ENCODE measurements at places on chromosomes 5 and 9.

GRCh38 chr5:166324372-166324771 is 1967.1 kb upstream of the WWC1 start:
- DNase-seq = no peak

DNA sequence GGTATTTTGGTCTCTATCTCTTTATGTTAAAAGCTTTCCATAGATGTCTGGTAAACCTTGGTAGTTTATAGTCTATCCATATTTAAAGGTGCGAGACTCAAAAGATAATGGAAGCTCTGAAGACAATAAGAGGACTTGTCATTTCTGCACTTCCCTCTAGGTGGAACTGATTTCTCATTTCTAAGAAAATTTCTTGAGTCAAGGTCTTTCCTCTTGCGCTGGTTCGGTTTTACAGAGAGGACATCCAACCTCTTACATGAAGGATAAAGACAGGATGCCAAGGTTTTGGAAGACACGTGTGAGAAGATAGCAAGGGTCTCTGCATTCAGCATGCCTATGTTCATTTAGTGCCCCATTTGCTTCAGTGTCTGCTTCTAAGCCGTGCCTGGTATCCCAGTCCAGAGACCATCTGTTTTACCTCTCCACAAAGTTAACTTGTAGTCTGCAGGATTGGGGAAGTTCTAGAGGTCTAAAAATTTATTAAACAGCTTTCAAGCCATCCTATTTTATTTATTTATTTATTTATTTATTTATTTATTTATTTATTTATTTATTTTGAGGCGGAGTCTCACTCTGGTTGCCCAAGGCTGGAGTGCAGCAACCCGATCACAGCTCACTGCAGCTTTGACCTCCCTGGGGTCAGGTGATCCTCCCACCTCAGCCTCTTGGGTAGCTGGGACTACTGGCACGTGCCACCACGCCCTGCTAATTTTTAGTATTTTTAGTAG is 41.6 kb downstream of the KIAA1191 start:
- DNase-seq = no peak

- no peak for DNase-seq
Observed at GRCh38 chr5:13749766-13750165, 194.7 kb downstream of the DNAH5 start.

DNA sequence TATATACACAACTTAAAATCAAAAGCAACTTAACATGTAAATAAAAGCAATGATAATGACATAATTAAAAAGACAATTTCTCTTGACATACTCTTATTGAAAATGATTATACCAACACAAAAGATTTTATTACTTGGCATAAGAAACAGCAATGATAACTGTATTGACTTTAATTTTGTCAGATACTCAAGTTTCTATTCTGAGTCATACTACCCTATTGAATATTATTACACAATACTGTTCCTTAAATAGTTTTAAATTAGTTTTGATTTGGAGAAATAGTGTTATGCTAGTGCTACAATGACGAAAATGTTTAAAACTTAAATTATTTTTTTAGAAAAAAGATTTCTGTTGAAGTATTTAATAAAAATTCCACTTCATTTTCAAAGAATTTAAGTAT is 1319.3 kb upstream of the C9orf72 start:
- no peak for DNase-seq

GRCh38 chr5:6554812-6555211 is 78.0 kb downstream of the NSUN2 start:
- no peak for DNase-seq

DNA sequence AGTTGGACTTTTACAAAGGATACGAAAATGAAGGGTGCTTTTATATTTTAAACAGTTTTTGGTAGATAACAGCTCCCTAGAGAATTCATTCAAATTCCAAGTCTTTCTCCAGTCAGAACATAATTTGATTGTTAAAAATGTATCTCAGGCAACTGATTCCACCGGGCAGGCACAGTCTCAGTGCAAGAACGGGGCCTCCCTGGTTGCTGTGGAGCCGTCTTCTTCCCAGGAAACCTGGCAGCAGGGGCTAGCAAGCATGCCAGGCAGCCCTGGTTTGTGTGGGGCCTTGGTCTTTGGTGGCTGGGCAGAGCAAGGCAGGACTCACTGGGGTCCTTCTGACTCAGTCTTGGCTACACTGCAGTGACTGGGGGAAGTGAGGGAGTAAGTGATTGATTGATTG is 143.5 kb downstream of the NXNL2 start:
- DNase-seq = peak; percentile 28

- no peak for DNase-seq
Observed at GRCh38 chr5:138661291-138661960, 86.2 kb upstream of the HSPA9 start.

DNA sequence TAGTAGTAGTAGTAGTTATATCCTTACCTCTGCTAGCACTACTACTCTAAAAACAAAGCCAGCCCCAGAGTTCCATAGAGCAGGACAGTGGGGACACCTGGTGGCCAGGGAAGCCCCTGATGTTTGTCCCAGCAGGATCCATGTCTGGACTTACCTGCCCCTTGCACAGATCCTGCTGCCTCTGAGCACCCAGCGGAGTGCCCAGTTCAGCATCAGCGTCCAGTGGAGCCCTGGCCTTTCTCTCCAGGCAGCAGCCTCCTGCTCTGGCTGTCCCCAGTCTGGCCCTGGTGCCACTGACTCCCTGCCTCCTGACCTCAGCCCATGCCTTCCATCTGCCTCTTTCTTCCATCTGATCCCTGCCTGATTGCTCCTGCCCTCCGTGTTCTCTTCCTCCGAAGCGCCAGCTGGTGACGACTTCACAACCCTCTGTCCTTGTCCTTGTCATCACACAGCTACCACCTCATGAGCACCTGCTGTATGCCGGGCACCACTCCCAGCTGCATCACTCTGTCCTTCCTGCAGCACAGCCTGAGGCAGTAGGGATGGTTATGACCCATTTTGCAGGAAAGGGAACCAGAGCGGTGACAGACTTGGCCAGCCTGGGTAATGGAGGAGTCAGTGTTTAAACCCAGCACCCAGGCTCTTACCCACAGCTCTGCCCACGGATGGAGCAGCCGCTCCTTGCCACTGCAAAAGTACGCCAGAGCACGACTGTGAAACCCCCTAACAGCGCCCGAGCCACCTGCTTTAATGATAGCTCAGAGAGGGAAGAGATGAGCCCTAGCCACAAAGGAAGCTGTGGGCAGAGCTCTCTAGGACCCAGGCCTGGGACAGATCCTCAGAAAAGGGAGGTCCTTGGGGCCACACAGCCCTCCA is 11.5 kb downstream of the SARDH start:
- peak; percentile 94 for DNase-seq

DNA sequence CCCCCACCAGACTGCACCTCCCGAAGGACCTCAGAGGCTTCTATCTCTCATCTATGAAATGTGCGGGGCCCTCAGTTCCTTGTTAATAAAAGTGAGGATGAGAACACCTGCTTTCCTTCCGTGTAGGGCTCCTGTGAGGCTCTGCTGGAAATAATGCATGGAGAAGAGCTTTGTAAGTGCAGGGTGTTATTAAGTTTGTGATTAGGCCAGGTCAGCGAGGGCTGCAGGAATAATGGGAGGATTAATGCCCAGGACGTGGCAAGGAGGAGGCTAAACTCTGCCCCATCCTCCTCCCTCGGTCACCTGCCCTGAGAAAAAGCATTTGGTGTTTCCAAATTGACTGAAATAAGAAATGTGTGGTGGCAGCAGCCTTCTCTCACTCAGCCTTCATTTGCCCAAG is 83.5 kb upstream of the HSPA9 start:
- DNase-seq = no peak

GRCh38 chr9:1031951-1032601 is 18.1 kb upstream of the DMRT2 start:
- no peak for DNase-seq

GRCh38 chr5:119470105-119470763 is 17.9 kb downstream of the HSD17B4 start:
- no peak for DNase-seq

DNA sequence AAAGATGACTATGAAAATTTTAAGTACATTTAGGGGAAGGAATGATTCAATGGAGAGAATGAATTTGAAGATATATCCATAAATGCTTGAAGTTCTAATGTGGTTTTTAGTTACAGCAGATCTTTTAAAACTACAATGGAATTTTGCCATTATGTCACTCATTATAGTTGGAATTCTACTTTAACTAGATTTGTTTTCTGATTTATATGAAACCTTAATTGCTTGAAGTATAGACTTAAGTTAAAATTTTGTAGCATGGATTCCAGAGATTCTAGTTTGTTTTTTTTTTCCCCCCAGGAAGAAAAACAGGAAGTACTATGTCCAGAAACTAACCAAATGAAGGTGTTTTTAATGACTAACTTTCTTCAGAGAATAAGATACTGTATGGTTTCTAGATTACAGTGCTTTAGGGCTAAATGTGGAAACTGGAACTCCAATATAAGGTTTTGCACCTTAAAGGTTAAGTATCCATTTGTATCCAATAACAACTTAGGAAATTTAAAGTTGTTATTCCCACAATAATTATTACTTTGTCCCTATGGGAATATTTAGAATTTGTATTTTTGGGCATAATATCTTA is 70.3 kb downstream of the ZSWIM6 start:
- DNase-seq = no peak

GRCh38 chr9:123129423-123129822 is 96.0 kb downstream of the GPR21 start:
- DNase-seq = no peak

GRCh38 chr9:89505911-89506310 is 8.0 kb upstream of the SEMA4D start:
- no peak for DNase-seq

DNA sequence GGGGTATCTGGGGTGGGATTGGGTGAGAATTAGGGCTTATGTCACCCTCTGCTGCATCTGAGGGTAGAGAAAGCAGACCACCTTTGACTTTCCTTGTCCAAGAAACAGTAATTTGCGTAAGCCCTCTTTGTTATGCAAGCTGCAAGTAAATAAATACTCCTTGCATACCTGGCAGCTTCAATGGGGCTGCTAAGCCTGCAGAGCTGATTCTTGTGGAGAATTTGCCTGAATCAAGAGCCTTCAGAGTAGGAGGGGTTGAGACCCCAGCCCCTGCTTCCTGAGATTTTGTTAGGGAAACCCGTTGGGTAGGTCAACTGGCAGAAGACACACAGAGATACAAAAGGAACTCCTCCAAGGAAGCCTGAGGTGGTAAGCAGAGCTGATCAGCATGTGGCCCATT is 515.1 kb downstream of the DMAC1 start:
- DNase-seq = no peak

- no peak for DNase-seq
Observed at GRCh38 chr5:154860765-154861164, 2.3 kb downstream of the CNOT8 start.

DNA sequence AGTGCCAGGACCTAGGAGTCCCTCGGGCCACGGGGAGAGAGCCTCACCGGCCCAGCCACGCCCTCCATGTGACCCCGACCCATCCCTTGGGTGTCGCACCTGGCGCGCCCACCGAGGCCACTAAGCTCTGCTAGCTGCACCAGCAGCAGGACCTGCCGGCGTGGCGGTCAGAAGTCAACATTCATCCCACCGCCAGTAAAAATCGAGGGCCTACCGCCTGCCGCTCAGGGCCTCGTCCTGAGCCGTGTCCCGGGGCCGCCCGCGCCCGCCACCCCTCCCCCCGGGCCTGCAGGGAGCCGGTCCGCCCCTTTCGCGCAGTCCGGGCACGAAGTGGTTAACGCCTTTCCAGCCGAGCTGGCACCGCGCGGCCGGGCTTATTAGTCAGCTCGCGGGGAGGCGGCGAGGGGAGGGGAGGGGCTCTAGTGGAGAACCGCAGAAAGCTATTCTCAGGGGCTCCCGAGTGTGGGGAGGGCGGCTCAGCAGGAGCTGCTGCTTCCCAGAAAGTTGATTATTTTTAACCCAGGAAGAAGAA is 124.4 kb downstream of the C9orf50 start:
- peak; percentile 99 for DNase-seq

DNA sequence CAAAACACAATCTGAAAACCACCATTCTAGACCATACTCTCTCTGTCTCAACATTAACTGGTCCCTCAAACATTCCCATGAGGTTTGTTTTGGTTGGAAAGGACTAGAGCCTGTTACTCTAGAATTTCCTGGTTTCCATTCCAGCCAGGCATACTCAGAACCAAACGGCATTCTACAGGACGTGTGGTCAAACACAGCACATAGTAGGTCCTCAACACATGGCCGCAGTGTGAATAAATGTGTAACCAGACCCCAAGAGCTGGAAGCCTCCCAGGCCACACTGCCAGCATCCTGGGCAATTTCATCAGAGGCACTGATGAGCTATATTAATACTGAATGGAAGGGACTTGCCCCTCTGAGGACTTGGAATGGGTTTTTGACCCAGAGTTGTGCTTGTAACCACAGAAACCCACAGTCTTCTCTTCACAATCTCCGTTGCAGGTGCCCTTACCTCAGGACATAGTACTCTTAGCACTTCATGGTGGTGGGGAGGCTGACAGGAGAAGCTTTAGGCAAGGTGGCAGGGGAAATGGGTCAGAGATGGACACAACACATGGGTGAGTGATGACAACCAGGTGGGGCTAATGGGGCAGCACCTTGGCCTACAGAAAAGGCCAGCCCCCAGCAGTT is 66.0 kb downstream of the ZNF366 start:
- no peak for DNase-seq

DNA sequence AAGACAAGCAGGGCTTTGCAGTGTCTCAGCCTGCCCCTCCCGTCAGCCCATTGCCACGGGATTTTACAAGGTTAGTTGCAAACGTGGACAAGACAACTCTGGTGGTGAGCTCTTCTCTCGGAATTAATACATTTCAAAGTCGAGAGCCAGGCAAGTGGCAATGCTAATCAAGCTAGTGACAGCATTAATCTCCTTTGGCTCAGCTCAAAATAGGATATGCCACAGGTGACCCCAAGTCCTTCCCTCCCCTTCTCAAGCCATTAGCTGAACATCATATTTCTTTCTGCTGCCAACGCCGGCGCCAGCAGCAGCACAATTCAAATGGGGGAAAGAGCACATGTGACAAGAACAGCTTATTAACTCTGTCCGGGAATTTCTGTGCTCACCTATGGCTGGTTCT is 190.1 kb downstream of the ATPSCKMT start:
- DNase-seq = no peak

- no peak for DNase-seq
Observed at GRCh38 chr9:800591-801150, 40.8 kb upstream of the DMRT1 start.

- DNase-seq = no peak
Observed at GRCh38 chr5:168869615-168870227, 290.6 kb upstream of the PANK3 start.

DNA sequence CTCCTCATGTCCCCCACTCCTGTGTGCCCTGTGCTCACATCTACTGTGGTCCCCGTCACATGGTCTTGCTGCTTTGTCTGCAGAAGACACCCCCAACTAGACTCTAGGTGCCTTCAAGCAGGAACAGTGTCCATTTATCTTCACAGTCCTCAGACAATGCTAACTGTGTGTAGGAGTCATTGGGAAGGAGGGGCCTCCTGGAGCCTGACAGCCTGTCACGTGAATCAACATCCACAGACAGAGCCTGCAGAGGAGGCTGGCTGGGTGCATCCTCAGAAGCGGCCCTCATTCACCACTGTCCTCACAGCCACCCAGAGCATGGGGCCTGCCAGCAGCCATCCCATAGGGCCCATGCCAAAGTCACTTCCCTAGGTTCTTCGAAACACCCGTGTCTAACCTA is 98.7 kb downstream of the MED10 start:
- DNase-seq = peak; percentile 78

All from posterior cingulate gyrus (tissue), 11 donors.